ENCODE measurements at places on chromosomes 11 and 22.

GRCh38 chr11:59859673-59860072 is 6.6 kb downstream of the TCN1 start:
- DNase-seq, result peak; percentile 31

DNA sequence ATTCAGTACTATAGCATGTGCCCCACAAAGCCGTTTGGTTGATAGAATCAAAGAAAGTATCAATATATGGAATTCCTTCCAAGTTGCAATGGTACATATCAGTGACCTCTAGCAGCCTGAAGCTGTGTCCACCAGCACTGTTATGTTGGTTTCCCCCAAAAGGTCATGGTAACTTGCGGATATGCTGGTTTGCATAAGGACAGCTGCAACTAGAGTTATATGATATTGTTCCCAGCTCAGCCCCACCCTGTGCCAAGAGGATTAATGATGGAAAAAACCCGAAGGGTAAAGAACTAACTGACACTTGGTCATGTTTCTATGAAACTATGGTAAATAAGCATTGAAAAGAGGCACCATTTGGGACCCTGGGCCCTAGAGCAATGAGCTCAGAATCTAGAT is 93.5 kb downstream of the PDHX start:
- DNase-seq, result no peak

- no peak for DNase-seq
Measured at GRCh38 chr11:117748771-117749540, 48.1 kb downstream of the DSCAML1 start.

DNA sequence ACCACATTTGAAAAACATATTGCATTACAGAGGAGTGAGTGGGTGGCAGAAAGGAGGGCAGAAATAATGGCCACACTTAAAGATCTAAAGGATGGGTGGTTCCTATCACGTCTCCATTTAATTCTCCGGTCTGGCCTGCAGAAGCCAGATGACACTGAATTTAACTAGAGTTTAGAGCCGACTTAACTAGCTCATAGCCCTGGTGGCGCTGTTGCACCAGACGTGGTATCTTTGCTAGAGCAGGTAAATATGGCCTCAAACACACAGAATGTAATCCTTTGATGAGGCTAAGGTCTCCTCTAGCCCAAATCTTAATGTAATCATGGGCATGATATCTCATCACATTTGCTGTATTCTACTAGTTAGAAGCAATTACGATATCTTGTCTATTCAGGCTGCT is 51.5 kb upstream of the GAL start:
- DNase-seq, result peak; percentile 85

Data from hematopoietic multipotent progenitor cell treated with erythropoietin and hydrocortisone succinate and interleukin-3 and kit ligand, for 6 days (in vitro differentiated cells).